Islet precursor cell (in vitro differentiated cells): ENCODE measurements at places on chromosomes 7 and 10.

DNA sequence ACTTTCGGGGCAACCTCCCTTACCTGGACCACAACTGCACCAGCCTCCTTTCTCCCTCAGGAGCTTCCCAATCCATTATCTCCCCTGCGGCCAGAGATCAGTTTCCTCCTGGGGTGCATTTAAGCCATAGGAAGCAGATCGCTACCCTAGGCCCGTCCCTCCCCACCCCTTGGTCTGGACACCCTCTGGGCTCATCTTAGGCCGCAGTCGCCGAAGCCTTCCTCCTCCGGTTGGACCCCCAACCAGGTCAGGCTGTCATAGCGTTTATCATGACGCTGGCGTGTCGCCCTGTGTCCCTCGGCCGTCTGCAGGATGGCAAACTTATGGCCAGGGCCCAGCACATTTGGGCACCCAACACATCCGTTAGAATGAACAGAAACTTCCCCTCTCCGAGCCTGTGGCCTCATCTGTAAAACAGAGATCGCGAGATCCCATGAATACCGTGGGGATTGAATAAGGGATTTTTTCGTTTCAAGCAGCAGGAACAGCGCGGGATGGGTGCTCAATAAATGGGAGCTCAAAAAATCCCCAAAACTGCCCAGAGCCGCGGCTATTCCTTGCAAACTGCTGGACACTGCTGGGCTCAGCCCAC, 669 bp upstream of the AP5Z1 start:
- no peak for DNase-seq

DNA sequence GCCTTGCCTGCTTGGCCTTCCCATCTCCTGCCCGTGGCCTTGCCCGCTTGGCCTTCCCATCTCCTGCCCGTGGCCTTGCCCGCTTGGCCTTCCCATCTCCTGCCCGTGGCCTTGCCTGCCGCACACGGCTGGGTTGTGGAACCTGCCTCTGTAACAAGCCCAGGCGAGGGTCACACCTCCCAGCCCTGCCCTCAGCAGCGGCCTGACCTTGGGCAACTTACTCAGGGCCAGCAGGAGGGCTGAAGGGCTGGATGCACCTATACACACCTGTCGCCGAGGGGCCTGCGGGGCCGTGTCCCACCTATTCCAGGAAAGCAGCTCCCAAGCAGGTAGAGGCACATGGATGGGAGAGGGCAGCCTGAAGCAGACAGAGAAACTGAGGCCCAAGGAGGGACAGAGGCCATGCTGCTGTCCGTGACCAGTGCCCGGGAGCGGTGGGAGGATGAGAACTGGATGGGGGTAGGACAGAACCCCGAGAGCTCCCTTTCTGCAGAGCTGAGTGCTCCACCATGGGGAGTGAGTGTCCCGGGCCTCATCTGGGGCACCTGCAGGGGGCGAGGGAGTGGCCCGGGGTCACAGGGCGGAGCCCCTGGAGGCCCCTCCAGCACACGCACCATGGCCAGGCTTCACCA, 277.6 kb downstream of the ELFN1 start:
- DNase-seq: no peak

GRCh38 chr10:35752469-35753461, 110.7 kb upstream of the FZD8 start:
- DNase-seq: no peak

- DNase-seq: no peak
These were observed 291.2 kb downstream of the AUTS2 start for GRCh38 chr7:69889338-69889975.

- DNase-seq: no peak
These were observed 29.3 kb upstream of the ERCC6 start for GRCh38 chr10:49568235-49568634.

DNA sequence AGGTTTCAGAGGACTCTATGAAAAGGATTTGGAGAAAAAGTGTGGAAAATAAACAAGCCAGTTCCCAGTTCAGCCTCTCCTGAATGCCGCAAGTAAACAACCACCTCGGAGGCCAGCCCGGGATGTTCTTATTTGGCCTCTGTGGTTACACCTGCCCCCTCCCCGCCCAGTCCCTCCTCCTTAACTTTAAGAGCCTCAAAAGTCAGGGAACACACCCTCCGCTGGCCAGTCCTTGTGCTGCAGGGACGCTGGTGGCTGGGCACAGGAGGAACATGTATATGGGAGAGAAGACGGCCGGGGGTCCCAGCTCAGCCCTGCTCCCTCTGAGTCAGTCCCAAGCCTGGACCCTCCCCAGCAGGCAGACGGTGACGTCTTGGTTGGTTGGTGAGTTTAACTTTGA, 6.1 kb downstream of the CHST3 start:
- DNase-seq: peak; percentile 81

DNA sequence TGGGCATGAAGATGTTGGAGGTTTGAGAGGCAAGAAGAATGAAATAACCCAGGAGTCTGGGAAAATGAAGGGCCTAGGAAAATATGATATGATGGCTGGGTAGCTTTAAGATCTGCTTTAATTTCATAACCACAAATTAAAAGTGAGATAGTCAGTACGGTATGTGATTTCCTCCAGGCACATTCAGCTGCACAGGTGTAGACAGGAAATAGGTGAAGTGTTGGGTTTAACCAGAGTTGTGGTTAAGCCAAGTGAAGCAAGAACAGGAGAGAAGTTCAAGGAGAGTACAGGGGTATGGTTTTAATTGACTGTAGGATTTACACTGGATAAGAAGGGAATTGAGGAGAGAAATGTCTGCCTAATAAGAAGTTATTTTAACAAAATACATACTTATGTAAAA, 2.6 kb downstream of the PNLIPRP3 start:
- no peak for DNase-seq

GRCh38 chr7:1158203-1159126, 1.5 kb downstream of the ZFAND2A start:
- no peak for DNase-seq

DNA sequence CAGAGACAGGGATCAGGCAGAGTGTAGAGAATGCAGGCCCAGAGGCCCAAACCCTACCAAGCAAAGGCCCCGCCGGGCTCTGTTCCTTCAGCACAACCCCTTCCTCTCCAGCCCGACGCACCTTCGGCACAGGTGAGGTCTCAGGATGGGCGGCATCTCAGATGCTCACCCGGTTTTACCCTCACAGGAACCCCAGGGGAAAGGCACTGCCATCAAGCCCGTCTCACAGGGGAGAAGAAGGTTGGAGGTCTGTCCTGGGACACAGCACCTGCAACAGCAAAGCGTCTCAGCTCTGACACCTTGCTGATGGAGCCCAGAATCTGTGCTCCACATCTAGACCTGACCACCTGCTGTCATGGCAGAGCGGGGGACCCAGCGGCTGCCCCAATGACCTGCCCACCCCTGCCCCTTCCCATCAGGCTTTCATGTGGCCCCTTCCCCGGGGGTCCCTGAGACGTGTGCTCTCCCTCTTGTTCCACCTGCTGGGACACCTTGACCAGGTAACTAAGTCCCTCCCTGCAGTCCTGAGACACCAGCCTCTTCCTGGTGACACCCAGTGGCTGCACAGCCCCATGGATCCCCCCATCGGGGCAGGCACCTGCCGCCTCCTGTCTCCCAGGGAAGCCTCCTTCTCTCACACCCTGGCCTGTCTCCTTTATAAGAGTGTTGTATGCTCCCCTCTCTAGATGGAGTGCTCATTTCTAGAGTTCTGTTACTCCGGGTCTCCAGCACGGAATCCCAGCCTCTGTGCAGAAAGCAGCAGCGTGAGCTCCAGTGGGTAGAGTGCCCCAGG, 315.6 kb downstream of the DNAJB6 start:
- DNase-seq: peak; percentile 34

DNA sequence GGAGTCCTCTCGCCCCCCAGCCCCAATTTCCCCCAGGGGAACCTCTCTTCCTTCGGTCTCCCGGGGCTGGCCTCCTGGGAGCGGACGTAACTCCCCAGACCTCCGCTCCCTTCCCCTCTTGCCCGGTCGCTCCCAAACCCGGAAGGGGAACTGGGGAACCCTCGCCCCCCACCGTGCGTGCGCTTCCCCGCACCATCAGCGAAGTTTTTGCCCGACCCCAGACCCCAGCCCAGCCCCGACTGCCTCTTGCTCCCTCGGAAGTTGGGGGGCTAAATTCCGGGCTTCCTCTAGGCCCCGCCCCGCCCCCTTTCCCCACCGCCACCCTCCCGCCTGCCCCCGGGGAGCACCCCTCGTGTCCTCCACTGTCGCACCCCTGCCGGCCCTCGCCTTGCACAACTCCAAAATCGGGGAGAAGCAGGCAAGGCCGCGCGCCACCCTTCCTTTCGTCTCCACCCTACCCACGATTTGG, 436 bp downstream of the GNB2 start:
- DNase-seq: no peak

DNA sequence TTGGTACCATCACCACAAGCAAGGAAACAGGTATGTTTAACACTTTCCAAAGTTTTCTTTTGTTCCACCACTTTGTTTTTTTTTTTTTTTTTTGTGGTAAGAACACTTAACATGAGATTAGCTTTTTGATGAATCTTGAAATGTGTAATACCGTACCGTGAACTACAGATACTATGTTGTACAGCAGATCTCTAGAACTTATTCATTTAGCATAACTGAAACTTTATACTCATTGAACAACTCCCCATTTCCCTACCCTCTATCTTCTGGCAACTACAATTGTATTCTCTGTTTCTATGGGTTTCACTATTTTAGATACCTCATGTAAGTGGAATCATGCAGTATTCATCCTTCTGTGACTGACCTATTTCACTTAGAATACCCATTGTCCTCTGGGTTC, 162.7 kb upstream of the ITGB1 start:
- DNase-seq: no peak

DNA sequence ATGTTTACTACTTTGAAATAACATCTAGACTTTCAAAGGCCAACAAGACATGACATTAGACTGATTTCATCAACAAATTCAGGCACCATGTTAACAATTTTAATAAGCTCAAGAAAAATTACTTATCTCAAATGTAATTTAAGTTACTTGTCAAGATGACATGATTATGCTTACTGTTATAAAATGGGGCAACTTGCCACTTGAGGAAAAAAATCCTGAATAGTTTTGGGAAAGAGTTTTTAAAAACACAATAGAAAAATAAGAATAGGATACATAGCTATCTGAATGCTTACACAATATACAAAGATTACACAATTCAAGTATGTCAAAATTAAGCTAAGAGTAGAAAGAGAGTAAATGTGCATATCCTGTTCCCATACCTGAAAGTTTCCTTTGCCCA, 85.4 kb downstream of the RNF32 start:
- no peak for DNase-seq

DNA sequence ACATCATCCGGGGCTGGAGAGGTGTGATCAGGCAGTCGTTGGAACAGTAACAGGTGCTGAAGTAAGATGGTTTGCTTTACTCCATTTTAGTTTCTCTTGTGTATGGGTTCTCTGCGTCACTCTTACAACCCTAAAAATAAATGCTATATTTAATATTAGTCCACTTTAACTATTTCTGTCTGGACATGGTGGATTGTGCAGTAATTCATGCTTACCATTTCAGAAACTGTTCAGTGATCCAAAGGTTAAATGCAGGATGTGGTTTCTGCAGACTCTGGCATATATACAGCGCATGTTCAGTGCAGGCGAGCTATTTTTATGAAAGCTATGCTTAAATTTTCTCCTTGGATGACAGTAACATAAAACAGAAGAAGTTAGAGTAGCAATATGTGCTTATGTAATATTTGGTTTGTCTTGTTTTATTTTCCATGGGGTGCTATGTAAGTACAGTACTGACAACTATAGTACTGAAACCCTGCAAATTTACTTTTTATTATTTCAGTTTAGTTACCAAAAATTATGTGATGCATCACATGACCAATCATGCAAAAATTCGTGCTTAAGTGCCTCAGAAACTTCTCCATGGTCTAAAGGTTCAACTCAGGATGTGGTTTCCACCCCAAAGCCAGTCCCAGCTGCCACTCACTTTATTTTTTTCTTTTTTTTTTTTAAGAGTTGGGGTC, 46.6 kb upstream of the GRID1 start:
- DNase-seq: no peak

- DNase-seq: peak; percentile 73
These were observed 68.6 kb upstream of the SYPL1 start for GRCh38 chr7:106180721-106181120.

DNA sequence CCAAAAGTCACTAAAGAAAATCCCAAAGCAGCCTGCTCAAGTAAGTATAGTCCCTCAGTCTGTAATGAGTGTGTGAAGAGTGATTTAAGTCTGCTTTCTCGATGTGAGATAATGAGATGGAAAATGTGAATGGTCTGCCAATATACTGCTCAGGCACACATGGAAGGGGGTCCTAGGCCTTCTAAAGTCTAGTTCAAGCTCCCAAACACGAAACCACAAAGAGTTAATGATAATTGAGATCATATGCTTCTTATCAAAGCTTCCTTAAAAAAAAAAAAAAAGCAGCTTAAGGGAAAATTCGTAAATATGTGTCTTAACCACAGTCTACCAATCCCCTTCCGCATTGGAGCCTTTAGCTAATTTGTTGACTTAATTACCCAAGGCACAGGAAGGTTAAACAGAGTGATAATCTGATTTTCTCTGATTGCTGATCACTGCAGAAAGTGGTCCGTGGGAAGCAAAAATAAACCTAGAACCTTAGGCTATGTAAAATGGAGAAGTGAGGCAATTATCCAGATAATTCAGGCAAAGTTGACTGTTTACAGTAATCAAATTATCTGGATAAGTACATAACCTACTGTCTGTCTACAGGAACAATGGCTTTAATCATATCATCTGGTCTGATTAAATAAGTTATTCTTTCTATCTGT, 172.9 kb downstream of the MBL2 start:
- no peak for DNase-seq

- no peak for DNase-seq
These were observed 643.4 kb downstream of the ANKRD7 start for GRCh38 chr7:118867860-118868259.

GRCh38 chr10:112634096-112634830, 187.2 kb downstream of the VTI1A start:
- DNase-seq: peak; percentile 81

GRCh38 chr7:128962899-128963298, 25.2 kb downstream of the IRF5 start:
- DNase-seq: no peak

DNA sequence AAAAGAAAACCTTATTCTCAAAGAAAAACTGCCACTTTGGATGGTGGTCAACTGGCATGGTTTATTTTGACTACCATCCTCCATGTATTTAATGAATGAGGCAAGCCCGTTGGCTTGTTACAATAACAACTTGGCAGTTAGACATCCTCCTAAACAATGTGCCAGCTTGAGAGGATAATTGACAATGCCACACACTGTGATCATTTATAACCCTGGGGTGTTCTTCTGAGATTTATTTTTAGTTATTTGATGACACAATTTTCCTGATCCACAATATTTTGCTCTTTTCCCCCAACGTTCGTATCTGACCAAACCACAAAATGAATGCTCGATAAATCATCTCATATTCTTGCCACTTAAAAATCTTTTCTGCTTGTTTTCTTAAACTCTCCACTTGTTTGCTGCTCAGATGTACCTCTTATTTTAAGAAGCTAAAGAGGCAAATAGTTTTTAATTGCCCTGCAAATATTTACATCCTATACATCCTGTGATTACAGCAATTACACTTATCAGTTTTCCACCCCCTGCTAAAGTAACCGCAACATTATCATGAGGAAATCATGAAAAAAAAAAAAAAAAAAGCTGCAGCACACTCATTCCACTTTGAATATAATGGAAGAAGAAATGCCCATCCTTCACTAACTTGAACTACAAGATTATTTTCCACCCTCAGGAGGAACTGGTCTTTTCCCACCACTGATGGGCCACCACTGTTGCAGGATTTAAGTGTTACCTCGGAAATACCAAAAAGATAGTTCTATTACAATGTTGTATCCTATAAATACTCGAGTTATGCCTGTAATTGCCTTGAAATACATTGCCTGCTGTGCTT, 119.9 kb downstream of the MBL2 start:
- DNase-seq: no peak

- no peak for DNase-seq
These were observed 280.4 kb downstream of the CAMK1D start for GRCh38 chr10:12629767-12630165.
